Activated CD8-positive, alpha-beta T cell treated with anti-CD3 and anti-CD28 coated beads, Interleukin-2, amount 10 ng/mL, durations not matched to agents 7 days and 5 days (primary cell): ENCODE measurements at places on chromosomes 13 and 19. TPM values are rescaled to one million over a fixed set of nuclear protein-coding genes. Genes with fewer than 3 reads are reported as not detected.

FAM174C gene
- 57.1 TPM for total RNA-seq

BRME1 gene
- 4.2 TPM for total RNA-seq

PVR gene
- total RNA-seq, result 5.2 TPM

SPRED3 gene
- 0.90 TPM for total RNA-seq

- H3K4me1 ChIP-seq, result peaks cover 94% of the 10 kb centered on the region
- peak overlapping the region; percentile 94 for H3K27ac ChIP-seq
- no peak for DNase-seq
- peaks cover 20% of the 10 kb centered on the region for H3K36me3 ChIP-seq
These were observed 46.9 kb upstream of the UBE2L5 start for GRCh38 chr13:30375265-30375835.

DNA sequence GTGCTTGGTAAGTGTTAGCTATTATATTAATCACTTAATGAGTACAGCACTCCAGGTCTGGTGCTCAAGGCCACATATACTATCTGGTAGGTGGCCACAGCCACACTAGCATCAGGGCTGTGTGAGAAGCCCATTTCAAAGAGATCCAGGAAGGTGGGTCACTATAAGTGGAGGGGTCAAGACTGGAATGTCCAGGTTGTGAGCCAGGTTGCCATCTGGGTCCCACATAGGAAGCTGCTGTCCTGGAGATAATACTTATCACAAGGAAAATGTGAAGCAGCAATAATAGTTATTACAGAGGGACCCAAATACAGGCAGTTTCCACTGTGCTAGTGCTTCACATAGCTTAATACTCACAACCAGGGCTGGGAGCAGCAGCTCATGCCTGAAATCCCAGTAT lies 13.1 kb downstream of the C19orf47 start:
- DNase-seq, result no peak
- H3K4me1 ChIP-seq, result no peaks in the 10 kb centered on the region

DNA sequence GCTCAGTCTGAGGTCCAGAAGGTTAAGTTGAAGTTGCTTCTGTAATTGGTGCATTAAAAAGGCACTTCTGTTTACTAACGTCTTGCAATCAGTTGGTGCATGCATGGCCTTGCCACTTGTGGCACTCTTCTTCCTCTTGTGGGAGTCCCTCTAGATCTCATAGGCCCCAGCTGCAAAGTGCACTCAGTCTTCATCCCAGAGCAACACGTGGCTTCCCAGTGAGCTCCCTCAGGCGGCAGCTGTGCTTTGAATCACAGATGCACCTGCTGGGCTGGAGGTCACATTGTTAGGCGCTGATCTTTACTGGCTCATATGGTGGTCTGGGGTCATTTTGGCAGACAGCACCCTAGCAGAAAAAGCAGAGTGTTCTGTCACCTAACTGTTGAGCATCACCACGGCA lies 215.7 kb downstream of the ZNF536 start:
- H3K27me3 ChIP-seq, result no peaks in the 10 kb centered on the region
- no peak overlapping the region for H3K27ac ChIP-seq
- H3K4me1 ChIP-seq, result no peaks in the 10 kb centered on the region
- no peak for DNase-seq

GRCh38 chr19:29216021-29216420 lies 3.1 kb upstream of the UQCRFS1 start:
- no peak overlapping the region for H3K4me3 ChIP-seq
- H3K36me3 ChIP-seq, result peaks cover 15% of the 10 kb centered on the region
- H3K27ac ChIP-seq, result no peak overlapping the region
- DNase-seq, result no peak

DNA sequence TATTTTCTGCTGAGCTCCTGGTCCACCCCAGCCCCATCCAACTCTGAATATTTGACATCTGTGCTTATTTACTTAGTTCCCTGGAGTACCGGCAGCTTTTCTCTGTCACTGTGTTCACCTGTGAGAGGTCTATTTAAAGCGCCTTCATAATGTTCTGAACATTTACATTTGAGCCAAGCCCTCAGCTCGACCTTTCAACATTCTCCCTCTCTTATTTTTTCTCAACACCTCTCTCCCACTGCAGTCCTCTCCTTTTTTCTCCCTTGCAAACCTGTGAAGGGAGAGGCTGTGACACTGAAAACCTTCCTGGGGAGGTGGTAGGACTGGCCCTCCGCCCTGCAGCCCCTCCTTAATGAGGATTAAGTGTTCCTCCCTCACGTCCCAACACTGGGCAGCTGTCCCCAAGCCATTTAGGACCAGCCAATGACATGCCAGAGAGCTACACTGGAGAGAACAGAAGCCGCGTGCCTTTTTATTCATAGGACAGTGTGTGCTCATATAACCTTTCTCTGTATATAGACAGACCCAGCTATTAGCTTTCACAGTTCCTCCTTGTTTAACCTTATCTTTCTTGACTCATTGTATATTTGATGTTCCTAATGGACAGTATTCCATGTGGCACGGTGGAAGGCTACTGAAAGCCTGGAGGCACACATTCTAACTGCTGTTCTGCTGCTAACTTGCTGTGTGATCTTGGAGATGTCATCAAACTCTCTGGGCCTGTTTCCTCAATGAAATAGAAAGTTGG lies 134.8 kb downstream of the NUFIP1 start:
- H3K36me3 ChIP-seq, result no peaks in the 10 kb centered on the region
- no peak for DNase-seq
- H3K4me3 ChIP-seq, result no peak overlapping the region
- H3K4me1 ChIP-seq, result no peaks in the 10 kb centered on the region
- H3K27me3 ChIP-seq, result peaks cover 19% of the 10 kb centered on the region
- H3K27ac ChIP-seq, result no peak overlapping the region

DNA sequence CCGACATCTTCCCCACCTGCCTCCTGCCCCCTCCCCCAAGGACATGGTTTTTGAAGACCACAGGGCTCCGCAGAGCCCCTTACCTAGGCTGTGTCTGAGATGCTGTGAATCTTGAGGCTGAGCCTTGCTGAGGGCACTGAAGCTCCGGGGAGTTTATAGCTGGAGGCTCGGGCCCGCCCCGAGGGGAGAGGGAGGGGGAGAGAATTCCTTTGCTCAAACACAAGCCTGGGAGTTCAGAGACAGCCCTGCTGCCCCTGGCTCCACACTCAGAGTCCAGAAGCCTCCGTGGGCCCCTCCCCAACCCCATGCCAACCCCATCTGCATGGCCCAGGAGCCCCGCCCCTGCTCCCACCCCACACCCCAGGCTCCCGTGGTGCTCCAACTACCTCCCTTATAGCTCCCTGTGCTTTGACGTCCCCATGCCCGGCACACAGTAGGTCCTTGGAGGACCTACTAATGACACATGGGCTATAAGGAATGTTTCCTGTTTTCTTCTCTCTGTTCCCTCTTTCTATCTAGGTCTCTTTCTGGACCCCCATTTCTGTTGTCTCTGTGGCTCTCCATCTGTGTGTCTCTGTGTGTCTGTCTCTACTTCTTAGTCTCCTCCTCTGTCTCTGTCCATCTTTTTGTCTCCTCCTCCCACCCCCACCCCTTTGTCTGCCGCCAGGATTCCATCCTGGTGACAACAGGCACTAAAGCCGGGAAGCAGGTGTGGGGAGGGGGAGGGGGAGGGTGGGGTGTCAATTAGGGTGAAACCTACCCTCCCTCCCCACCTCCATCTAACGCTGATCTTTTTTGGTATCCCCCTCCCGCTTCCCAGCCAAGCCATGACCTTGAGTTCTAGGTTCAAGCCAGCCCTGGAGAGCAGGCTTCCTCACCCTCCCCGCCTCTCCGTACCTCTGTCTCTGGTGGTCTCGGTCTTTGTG lies at the start of gene TNNT1:
TNNT1 (minus strand) TSS at position 129 of the 926 bp plus-strand sequence. CDS start 2,049 bp downstream, outside the sequence.
- DNase-seq, result no peak
- peaks cover 38% of the 10 kb centered on the region for H3K27me3 ChIP-seq
- no peak within 1 kb of the TSS for H3K4me3 ChIP-seq

- H3K4me1 ChIP-seq, result peaks cover 23% of the 10 kb centered on the region
- peak overlapping the region; percentile 95 for H3K27ac ChIP-seq
- peaks cover 27% of the 10 kb centered on the region for H3K36me3 ChIP-seq
- peak; percentile 74 for DNase-seq
These were observed 669 bp downstream of the GADD45B start for GRCh38 chr19:2476451-2477140.

- DNase-seq, result peak; percentile 50
- H3K4me1 ChIP-seq, result no peaks in the 10 kb centered on the region
- no peak overlapping the region for H3K4me3 ChIP-seq
- no peak overlapping the region for H3K27ac ChIP-seq
- peaks cover 3% of the 10 kb centered on the region for H3K36me3 ChIP-seq
- peaks cover 11% of the 10 kb centered on the region for H3K27me3 ChIP-seq
These were observed 12.7 kb downstream of the CEACAM21 start for GRCh38 chr19:41588497-41589209.

DNA sequence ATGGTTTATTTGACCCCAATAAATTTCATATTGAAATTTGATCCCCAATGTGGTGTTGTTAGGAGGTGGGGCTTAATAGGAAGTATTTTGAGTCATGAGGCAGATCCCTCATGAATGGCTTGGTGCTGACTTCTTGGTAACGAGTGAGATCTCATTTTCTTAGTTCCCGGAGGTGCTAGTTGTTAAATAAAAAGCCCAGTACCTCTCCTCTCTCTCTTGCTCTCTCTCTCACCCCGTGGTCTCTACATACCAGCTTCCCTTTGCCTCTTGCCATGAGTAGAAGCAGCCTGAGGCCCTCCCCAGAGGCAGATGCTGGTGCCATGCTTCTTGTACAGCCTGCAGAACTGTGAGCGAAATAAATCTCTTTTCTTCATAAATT lies 39.4 kb upstream of the KATNAL1 start:
- H3K27me3 ChIP-seq, result peaks cover 31% of the 10 kb centered on the region
- peak overlapping the region; percentile 40 for H3K4me3 ChIP-seq
- DNase-seq, result peak; percentile 36
- H3K4me1 ChIP-seq, result peaks cover 31% of the 10 kb centered on the region
- peaks cover 13% of the 10 kb centered on the region for H3K36me3 ChIP-seq

- H3K36me3 ChIP-seq, result peaks cover 38% of the 10 kb centered on the region
- H3K4me1 ChIP-seq, result peaks cover 29% of the 10 kb centered on the region
- H3K4me3 ChIP-seq, result peak overlapping the region; percentile 89
These were observed 964 bp downstream of the KHSRP start for GRCh38 chr19:6423499-6424194.
